ENCODE measurements at places on chromosomes 5 and 9.

GRCh38 chr9:126343271-126343700, 16.7 kb downstream of the MVB12B start:
- DNase-seq: no peak

- DNase-seq: no peak
These were observed 568.1 kb downstream of the CTNND2 start for GRCh38 chr5:11335881-11336760.

GRCh38 chr9:27086818-27087680, 22.0 kb upstream of the TEK start:
- DNase-seq: no peak

- DNase-seq: no peak
These were observed 183.3 kb upstream of the PUM3 start for GRCh38 chr9:3027210-3027609.

- DNase-seq: no peak
These were observed 57.4 kb upstream of the SPRY4 start for GRCh38 chr5:142382186-142382585.

GRCh38 chr9:121700832-121701419, 49.5 kb downstream of the DAB2IP start:
- DNase-seq: no peak

DNA sequence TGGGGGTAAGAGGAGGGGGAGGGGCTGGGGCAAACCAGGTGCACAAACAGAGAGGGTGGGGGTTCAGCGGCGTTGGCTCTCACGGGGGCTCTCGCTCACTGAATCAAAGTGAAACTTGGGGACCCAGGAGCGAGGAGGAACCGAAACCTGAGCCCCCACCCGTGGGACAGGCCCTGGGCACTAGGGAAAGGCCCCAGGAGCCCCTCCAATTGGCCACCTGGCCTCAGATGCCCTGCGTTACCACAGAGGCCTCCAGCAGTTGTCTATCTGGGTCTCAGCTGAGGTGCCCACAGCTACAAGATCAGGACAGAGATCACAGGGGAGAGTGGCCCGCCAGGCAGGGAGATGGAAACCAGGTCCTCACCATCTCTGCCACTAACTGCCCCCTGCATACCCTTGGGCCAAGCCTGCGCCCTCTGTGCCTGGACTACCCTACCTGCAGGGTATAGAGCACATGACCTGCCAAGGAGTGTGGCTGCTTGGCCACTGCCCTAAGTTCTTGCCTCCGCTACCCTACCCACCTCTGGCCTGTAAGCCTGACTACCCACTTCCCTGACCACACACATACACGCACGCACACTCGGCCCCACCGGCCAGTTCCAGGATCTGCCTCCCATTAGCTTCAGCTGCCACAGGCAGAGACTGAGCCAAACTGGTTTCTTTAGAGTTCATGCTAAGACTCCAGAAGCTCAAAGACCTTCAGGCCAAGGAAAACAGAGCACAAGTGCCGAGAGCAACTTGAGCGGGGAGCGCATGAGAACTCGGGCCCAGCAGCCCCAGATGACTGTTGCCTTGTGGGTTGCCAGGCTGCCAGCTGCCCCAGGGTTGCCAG, 39.9 kb downstream of the PAX5 start:
- no peak for DNase-seq

- no peak for DNase-seq
These were observed 4.7 kb downstream of the AK8 start for GRCh38 chr9:132873403-132873802.

- no peak for DNase-seq
These were observed 325.9 kb upstream of the CYLC2 start for GRCh38 chr9:102669220-102669619.

- DNase-seq: no peak
These were observed 10.3 kb upstream of the NME5 start for GRCh38 chr5:138149530-138149929.

- no peak for DNase-seq
These were observed 88.4 kb upstream of the RGS7BP start for GRCh38 chr5:64417390-64417789.

GRCh38 chr5:31052937-31053658, 140.4 kb upstream of the CDH6 start:
- no peak for DNase-seq

DNA sequence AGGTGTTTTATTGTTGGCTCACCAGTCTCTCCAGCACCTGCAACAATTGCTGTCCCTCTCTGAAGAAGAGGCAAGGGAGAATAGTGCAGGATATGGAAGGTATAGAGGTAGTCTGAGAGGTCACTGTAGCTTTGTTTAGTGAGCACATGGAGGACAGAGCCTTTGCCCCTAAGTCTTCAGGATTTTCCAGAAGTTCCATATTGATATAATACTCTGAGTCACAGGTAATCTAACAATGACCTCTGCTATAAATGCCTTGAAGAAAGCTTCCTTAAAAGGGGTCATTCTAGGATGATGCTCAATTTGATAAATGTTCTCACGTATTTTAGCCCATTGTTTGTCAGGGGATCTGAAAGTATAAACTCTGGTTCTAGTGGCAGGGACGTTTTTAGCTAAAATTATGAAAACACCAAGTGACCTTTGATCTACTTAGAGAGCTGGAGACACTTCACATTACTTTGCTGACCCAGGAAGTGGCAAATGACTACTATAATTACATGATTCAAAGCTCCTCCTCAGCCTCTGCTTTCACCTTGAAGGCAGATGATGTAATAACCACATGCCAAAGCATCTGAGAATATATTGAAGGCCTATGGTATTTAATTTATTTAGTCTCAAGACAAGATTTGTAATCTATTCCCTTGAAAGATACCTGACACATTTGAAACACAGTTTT, 366.9 kb upstream of the NUDT12 start:
- no peak for DNase-seq

DNA sequence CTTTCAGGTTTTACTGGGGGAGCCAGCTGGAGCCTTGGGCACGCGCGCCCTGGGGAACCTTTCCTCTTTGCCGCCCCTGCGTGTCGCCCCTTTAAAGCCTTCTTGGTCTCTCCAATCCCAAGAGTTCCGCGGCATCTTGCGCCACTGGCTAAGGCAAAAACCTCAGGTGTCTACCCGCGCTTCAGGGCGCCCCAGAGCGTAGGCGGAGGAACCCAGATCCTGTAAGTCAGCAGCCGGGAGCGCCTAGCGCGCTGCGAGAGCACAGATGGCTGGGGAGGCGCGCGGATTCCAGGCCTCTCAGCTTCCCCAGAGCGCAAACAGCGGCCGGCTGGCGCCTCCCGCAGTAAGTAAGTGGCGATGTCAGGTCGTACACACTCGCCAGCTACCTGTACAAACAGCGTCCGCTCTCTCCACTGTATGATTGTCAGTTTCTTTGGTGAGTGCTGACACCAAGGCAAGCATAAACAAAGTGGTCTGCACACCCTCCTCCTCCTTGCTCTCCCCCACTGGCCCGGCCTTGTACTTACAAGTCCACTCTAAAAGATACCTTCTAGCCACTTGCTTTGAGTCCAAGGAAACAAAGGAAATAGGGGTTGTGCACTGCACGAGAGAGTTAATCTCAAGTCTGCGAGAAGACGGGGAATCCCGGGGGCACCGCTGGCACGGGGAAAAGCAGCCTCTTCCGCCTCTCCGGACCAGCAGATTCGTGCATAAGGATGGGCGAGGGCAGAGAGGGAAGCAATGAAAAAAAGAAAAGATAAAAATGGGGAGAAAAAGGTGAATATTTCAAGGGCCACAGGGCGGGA, 2.9 kb downstream of the HTR1A start:
- DNase-seq: no peak

DNA sequence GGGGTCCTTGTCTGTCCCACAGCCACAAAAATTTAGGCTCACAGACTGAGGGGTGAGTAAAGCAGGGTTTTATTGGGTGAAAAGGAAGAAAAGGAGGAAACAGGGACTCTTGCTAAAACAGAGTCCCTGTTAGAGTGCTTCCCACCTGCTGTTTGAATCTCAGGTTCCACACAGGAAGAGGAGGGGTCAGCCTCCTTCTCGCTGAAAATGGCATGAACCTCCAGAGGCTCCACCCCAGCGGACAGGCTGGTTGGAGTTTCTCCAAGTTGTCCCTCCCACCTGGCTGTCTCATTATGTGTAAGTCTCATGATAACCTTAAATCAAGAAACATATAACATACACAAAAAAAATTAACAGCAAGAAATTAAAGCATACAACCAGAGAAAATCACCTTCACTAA, 28.3 kb upstream of the UHRF2 start:
- DNase-seq: no peak

DNA sequence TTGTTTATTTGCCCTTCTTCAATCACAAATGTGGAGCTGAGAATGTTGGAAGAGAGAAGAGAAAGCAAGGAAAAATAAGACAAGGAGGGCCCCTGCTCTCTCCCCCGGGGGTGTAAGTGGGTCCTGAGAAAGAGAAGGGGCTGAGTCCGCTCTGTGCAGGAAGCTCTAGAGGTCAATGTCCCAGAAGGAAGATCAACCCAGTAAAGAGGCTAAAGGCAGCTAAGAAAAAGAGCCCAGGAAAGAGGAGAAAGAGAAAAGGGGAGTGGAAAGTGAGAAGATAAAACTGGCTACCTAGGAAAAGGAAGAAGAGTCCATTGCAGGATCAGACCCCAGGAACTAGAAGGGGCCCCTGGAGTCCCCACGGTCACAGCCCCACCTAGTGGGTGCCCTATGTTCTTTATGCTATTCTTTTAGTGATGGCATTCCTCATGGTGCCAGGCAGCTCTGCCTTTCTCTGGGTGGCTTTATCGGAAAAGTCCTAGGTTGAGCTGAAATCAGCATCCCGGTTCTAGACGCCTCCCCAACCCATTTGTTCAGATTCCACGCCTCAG, 583.4 kb downstream of the ACTL7B start:
- peak; percentile 16 for DNase-seq

DNA sequence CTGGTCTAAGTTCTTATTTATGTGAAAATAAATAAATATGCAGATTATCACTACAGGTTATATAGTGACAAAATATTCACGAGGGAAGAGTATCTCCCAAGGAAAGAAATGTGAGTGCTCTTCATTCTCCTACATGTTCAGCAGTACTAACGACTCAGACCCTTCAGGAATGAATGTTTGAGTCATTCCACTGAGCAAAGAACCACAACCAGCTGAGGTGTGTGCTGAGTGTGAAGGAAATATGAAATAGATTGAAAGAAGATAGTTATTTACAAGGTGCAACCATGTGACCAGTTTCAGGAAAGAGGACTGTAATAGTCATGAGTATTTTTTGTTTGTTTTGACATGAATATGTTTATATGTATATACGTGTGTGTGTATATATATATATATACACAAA, 228.7 kb downstream of the TUSC1 start:
- DNase-seq: no peak

GRCh38 chr9:105881654-105882349, 187.5 kb downstream of the TMEM38B start:
- peak; percentile 36 for DNase-seq

GRCh38 chr9:87567571-87567970, 69.9 kb downstream of the DAPK1 start:
- no peak for DNase-seq

DNA sequence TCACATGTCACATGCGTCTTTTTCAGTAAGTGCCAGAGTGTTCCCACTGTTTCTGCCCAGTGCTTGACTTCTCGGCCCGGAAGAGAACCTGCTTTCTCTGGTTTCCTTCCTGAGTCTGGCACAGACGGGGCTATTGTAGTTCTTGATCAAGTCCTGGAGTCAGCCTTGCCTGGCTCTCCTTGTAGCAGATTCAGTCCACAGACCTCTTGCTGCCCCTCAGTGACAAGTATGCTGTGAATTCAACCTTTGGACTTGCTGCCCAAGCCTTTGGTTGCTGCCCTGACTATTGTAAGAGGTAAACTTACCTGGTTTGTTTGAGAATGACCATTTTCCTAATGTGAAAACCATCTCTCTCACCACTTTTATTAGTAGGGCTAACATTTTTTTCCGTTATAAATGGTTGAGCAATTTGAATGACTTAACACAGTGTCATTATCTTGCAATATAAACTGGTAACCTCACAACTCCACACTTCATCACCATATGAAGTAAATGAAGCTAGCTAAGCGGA, 24.7 kb downstream of the ZBTB34 start:
- DNase-seq: no peak

DNA sequence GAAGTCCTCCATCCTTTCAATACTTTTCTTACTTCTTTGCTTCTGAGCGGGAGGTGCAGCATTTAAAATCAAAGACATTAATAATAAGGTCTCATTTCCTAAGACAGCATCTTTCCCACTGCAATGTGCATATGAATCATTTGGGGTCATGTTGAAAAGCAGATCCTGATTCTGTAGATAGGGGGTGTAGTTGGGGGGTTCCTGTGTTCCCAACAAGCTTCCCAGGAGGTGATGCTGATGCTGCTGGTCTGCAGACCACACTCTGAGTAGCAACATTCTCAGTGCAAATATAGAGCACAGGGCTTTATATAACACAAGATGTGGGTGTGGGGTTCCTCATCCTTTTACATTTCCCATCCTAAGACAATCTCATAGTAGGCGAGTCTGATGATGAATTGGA, 126.5 kb upstream of the PALM2AKAP2 start:
- DNase-seq: no peak

DNA sequence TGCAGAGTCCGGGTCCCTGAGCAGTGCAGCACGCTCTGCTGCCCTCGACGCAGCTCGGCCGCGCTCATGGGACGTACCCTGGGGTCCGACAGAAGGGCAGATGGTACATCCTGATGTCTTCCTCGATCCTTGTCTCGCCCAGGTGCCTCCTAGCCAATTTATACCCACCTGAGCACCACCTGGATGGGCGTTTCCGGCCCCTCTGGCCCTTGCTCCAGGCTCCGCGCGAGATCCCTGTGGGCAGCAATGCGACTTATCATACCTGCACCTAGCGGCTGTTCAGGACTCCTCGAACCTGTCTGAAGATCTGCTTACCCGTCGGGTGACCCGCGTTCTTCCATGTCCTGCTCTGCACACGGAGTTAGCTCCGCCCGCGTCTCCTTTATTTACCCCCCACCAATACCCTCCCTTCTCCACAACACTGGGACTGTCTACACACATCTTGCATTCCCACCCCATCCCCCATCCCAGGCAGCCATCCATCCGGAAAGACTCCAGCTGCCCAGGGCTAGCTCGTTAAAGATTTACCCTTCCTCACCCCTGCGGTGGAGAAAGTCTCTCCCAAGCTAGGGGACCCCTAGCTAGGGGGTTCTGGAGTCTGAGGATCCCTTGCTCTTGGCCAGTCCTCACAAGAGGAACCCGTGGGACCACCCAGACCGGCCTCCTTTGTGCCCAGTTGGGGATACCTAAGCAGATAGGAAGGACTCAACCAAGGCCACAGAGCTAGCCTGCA, at the start of gene KIF12:
Gene KIF12 (minus strand): TSS at position 357 of the 733 bp plus-strand sequence. CDS start 16 bp downstream, at position 341.
- DNase-seq: no peak

GRCh38 chr5:81752644-81752963, 1.7 kb upstream of the SSBP2 start:
- DNase-seq: no peak

DNA sequence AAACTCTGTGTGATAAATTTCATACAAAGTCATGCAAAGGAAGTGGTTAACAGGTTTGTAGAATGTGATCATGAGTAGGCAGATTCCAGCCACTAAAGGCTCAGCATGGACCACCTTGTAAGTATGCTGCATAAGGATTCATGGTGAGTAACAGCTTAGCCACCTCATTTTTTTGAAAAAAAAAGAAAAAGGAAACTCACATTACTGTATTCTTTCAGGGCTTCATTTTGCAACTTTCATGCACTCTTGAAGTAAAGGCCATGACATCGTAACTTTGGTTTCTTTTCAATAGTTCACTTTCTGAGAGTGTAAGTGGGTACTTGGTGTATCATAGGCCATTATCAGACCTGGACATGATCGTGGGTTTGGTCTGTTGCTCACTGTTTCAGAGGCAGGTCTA, 175.1 kb downstream of the PCSK1 start:
- no peak for DNase-seq

- no peak for DNase-seq
These were observed 626.2 kb downstream of the TLR4 start for GRCh38 chr9:118330191-118330986.
